Daoy (cell line): ENCODE measurements at places on chromosomes 3 and 15. TPM values are rescaled to one million over a fixed set of nuclear protein-coding genes. Genes with fewer than 3 reads are reported as not detected.

PP2D1 gene
- total RNA-seq = not detected in 2 replicates

RARRES1 gene
- not detected in 2 replicates for total RNA-seq

MUC4 gene
- total RNA-seq = not detected in 2 replicates

AGBL1 gene
- total RNA-seq = not detected in 2 replicates

NANOGP8 gene
- total RNA-seq = not detected in 2 replicates

CPA3 gene
- not detected in 2 replicates for total RNA-seq

PROK2 gene
- 1.0 and 1.9 TPM in 2 replicates for total RNA-seq

NGRN gene
- total RNA-seq = 129 and 135 TPM in 2 replicates

SMCO1 gene
- total RNA-seq = not detected in 2 replicates

GP5 gene
- total RNA-seq = not detected in 2 replicates

MYL3 gene
- total RNA-seq = not detected in 2 replicates

HYKK gene
- total RNA-seq = 3.0 and 3.8 TPM in 2 replicates

PSMD6 gene
- 191 and 213 TPM in 2 replicates for total RNA-seq

OSBPL10 gene
- 4.8 and 14.0 TPM in 2 replicates for total RNA-seq

SPSB4 gene
- total RNA-seq = 2.3 and 2.4 TPM in 2 replicates
